ENCODE measurements at places on chromosomes 5 and 9.

GRCh38 chr9:86488345-86488744, 134.1 kb upstream of the TUT7 start:
- no peak for DNase-seq

DNA sequence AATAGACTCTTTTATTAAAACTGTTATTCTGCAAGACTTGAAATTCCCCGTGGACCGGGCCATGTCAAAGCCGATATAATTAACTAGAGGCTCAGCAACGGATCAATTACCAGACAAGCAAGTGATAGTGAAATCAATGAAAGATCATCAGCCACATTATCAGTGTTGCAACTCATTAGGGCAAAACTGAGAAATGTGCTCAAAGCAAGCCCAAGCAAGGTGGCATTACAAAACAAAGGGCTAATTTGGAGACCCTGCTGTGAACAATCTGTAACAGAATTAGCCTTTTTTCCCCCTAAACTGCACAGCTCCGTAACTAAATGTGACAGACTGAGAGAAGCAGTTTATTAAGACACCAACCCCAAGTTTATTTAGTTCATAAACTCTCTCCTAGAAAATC, 140.3 kb downstream of the BNC2 start:
- no peak for DNase-seq

DNA sequence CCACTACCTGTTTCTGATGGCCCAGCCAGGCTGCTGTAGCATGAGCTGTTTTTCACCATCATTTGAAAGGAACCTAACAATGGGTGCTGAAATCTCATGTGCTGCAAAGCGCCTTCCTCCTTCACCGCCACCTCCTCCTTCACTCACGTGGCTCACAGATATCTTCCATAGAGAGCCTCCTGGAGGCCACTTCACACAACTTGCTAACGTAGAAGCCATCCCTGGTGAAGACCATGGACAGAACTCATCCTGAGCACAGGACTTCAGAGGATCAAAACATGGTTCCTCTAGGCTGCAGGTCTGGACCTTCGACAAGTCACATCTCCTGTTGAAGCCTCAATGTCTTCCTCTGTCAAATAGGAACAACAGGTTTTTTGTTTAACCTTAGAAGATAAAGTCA, 155.5 kb upstream of the RAD23B start:
- no peak for DNase-seq

GRCh38 chr5:93746406-93747056, 5.1 kb upstream of the POU5F2 start:
- DNase-seq = no peak

- DNase-seq = no peak
Measured at GRCh38 chr5:14793851-14794250, 77.7 kb downstream of the ANKH start.

DNA sequence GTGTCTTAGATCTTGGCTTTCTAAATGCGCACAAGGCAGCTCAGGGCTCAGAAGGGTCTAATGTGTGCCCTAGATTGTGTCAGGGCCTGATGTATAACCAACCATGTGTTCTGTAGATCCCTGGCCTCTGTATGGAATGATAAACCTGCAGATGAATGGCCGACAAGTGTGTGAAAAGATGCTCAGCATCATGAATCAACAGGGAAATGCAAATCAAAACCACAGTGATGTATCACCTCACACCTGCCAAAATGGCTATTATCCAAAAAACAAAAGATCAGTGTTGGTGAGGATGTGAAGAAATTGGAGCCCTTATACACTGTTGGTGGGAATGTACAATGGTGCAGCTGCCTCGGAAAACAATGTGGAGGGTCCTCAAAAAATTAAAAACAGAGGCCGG, 489.8 kb downstream of the SEMA5A start:
- no peak for DNase-seq

DNA sequence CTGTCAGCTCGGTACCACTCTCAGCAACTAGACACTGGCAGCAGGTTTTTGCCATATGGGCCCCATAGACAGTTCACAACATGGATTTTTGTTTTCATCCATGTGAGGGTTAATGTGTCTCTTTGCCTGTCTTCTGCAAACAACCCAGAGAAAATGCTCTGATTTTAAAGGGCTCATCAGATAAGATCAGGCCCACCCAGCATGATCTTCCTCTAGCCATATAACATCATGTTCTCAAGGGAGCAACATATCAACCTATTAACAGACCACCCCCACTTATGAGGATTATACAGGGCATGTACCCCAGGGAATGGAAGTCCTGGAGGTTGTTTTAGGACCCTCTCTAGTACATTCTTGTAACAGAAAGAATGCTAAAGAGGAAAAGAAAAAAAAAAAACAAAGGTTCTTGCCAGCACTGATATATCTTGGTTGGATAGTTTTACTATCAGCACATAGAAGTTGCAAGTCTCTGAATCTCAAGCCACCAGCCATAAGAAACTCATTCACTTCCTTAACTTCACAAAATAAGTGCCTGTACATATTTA, 1015.1 kb downstream of the TLE4 start:
- DNase-seq = no peak
